ENCODE measurements at places on chromosomes 3 and 15. TPM values are rescaled to one million over a fixed set of nuclear protein-coding genes. Genes with fewer than 3 reads are reported as not detected.

GPR15 gene
- not detected for total RNA-seq

TGM4 gene
- total RNA-seq = not detected

KCNAB1 gene
- total RNA-seq = 5.2 TPM

DAZL gene
- total RNA-seq = 21.7 TPM

SKOR1 gene
- 0.13 TPM for total RNA-seq

PLSCR2 gene
- total RNA-seq = not detected
